ENCODE measurements at places on chromosomes 7 and 10.
A peak's percentile ranks its signal among the peaks of the same experiment; 100 is the strongest.

DNA sequence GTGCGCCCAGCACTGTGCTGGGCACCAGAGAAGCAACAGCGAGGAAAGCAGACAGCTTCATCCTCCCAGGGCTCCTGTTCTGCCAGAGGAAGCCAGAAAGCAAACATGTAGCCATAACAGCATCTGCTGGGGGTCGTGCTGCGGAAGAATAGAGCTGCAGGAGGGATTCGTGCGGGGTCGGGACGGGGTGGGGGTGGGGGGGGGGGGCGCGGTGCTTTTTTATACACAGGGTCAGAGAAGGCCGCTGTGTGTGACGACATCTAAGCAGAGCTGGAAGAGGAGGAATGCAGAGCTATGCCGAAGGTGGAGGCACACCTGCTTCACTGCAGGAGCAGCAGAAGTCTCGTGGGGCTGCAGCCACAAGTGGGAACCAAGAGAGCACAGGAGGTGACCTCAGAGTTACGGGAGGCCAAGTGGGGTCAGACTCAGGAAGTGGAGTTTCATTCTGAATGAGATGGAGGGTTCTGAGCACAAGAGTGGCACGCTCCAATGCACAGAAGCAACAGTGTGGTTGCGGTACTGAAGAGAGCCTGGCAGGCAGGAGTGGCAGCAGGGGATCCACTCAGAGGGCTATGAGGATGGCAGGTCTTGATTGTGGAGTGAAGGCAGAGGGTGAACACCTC lies 11.1 kb downstream of the PKD1L1 start:
- DNase-seq, result no peak

DNA sequence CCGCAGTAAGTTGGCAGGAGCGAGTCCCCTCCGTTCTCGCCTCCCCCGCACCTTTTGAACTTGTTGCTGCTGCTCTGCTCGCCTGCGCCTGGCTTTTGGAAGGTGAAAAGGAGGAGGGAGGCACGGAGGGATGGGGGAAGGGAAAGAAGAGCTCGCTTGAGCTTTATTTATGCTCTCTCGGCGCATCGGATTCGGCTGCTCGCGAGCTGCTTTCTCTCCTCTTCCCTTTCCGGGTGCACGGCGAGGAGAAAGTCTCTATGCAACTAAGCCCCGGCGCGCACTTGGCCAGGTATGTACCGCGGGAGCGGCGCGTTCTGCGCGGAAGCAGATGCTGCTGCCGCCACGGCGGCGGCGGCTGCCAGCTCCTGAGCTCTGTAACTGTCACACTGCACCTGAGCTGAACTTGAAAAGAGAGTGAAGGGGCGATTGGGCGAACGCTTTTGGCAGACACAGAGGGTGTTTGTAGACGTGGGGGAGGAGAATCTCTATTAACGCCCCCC lies 551 bp downstream of the KCND2 start:
- DNase-seq, result no peak

DNA sequence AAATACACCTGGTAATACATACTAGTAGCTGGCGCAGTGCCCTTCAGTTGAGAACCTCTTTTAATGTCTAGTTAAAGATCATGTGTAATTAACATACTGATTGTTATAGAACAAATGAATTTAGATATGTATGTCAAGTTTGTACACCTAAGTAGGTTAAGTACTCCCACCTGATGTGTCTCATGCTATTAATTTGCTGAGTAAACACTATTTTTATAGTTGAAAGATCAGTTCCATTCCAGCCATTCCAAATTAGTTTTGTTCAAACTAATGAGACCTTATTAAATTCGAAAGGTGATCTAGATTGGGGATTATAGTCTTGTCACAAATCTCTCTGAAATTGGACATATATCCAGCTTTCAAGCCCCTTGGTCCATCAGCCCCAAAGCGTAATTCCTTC lies 710.0 kb downstream of the LRMDA start:
- no peak for DNase-seq

- DNase-seq, result no peak
Measured at GRCh38 chr7:149732111-149732561, 41.3 kb downstream of the ZNF467 start.

DNA sequence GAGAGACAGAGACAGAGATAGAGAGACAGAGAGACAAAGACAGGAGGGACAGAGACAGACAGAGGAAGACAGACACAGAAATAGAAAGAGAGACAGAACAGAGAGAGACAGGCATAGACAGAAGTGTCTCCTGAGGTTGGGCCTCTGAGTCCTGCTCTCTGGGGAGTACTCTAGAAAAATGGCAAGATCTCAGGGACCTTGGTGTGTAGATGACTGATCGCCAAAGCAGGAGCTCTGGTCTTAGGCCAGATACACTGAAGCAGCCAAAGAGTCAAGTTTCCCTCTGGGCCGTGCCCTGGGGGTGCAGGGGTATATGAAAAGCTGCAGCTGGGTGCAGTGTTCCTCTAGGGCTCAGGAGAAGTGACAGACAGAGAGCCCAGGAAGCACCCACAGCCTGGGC lies 176.6 kb upstream of the TNS3 start:
- DNase-seq, result no peak

- DNase-seq, result no peak
Measured at GRCh38 chr10:89134963-89135362, 72.2 kb downstream of the CH25H start.

GRCh38 chr7:79298145-79298760 lies 155.2 kb downstream of the MAGI2 start:
- DNase-seq, result peak; percentile 51

DNA sequence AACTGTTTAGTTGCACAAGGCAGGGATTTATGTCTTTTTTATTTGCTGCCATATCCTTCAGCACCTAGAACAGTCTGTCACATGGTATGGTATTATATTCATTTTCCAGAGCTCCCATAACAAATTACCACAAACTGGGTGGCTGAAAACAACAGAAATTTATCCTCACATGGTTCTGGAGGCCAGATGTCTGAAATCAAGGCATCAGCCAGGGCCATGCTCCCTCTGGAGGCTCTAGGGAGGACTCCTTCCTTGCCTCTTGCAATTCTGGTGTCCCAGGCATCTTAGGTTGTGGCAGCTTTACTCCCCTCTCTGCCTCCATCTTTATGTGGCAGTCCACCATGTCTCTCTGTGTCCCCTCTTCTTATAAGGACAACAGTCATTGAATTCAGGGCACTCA lies 43.1 kb downstream of the MET start:
- DNase-seq, result no peak

DNA sequence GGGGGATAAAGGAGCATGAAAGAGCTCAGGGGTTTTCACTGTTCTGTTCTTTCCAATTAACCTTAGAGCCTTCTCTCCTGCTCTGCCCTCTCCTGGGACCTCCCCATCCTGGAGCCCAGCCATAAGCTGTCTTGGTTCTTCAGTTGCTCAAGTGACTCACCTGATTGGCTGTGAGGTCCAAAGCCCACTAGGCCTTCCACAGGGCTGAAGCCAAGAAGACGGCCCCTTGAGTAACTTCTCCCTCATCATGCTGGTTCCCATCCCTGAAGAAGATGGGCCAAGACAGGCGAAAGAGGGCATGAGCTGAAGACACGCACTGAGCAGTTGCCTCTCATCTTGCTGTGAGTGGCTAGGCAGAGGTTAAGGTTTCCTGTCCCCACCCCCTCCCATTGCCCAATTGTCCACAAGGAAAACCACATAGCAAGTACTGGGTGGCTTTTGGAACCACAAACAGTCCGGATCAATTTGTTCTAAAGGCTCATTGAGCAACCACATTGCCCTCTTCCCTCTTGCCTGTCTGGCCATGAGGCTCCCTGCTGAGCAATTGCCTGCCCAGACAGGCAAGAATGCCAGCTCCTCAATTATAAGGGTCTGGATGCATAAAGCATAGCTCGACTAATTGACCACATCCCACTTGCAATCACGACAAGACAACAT lies 43.9 kb upstream of the GPAM start:
- DNase-seq, result peak; percentile 97

DNA sequence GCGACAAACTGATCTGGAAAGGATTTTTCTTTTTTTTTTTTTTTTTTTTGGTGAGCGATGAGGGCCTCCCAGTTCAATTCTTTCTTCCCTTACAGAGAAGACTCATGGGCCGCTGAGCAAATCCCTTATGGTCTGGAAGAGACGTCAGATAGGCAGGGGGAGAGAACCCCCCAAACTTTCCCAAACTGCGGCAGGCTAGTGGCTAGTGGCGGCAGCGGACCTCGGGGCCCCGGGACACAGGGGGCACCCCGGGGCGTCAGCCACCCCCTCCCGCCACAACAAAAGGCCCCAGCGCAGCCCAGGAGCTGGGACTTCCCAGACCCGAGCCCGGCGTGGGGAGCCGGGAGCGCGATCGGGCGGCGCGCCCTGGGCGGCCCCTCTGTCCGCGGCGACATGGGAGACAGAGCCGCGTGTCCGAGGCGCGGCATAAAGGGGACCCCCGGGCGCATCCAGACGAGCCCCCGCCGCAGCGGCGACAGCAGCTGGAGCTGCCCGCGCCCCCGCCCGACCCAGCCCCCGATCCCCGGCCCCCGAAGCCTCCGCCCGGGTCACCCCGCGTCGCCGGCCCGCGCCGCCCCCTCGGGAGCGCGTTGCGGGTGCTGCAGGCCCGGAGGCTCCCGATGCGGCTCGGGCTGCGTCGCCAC lies 755 bp downstream of the FAM171A1 start:
- no peak for DNase-seq

GRCh38 chr7:124031919-124032318 lies 948 bp downstream of the TMEM229A start:
- no peak for DNase-seq

DNA sequence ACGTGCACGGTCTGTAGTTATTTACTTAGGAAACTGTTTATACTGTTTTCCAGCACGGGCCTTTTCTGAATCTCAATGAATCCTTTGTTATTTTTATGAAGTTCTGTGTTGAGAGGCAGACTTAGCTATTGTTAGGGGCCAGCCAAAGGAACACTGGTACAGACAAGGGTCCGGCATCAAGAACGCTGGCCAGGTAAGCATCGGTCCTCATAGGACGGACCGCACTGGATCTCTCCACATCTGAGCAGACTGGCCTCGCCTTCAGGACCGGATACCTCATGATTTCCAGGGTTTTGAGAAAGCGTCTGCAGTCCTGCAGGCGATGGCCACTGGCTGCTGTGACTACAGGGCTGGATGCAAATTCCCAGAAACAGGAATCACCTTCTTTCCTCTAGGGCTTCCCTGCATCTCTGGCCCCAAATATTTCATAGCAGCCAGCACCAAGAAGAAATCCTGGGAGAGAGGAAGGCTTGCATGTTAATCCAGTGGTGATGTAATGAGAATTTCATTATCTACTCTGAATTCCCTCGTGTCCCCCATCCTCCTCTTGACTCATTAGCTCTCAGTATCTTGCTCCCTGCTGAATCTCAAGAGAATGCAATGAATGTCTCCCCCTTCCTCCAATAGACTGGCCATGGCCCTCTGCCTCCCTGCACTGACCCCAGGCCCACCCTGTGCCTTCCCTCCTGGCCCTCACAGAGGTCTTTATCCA lies 325.4 kb upstream of the NPVF start:
- no peak for DNase-seq

DNA sequence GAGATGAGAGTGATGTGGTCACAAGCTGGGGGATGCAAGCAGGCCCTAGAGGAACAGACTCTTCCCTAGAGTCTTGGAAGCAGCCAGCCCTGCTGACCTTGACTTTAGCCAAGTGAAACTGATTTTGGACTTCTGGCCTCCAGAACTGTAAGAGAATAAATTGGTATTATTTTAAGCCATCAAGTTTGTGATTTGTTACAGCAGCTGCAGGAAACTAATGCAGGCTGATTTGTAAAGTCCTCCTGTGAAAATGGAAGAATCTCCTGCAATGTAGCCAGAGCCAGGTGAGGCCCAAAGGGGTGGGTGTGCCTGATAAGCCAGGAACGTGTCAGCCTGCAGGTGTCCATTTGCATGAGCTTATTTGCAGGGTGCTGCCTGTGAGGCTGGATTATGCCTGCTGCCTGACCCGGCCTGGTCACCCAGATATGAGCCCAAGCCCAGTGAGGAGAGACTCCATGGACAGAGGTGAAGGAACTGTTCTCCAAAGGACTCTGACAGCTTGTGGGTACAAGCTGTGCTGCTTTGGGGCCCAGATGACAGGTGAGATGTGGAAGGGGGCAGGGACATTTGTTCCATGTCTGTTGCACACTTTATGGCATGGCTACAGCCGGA lies 24.6 kb upstream of the PLEKHA1 start:
- DNase-seq, result no peak

- DNase-seq, result peak; percentile 23
Measured at GRCh38 chr7:128459394-128459878, 3.8 kb downstream of the HILPDA start.

GRCh38 chr7:47128700-47129099 lies 453.2 kb downstream of the TNS3 start:
- no peak for DNase-seq

- DNase-seq, result no peak
Measured at GRCh38 chr10:35092851-35093250, 2.7 kb upstream of the CUL2 start.

GRCh38 chr10:129502448-129502847 lies 35.4 kb downstream of the MGMT start:
- no peak for DNase-seq

DNA sequence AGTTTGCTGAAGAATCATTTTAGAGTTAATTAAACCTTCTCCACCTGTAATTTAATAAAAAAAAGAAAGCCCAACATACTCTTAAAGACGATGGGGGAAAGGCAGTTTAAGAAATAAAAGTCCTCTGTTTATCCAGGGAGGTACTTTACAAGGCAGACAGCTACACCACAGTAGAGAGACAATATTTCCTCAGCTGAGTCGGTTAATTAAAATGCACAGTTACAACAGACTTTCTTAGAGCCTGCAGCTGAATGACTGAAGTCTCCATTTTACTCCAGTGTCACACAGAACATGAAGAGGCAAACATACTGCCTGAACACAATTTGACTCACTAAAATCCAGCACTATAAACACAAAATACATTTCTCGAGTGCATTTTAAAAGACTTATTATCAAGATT lies 15.1 kb downstream of the LRRTM3 start:
- no peak for DNase-seq

GRCh38 chr7:88363249-88363648 lies 56.6 kb upstream of the STEAP4 start:
- DNase-seq, result no peak

DNA sequence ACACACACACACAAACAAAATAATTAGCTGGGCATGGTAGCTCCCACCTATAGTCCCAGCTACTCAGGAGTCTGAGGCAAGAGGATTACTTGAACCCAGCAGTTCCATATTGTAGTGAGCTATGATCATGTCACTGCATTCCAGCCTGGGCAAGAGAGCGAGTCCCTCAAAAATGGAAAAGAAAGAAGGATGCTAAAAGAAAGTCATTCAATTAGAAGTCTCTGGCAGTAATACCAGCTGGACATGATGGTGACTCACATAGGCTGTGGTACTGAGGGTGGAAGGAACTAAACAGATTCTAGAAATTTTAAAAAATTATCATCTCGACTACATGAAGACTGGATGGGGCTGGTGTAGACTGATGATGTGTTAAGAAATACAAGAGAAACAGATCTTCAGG lies 385.3 kb downstream of the ETV1 start:
- DNase-seq, result no peak

GRCh38 chr10:102419269-102420180 lies 940 bp upstream of the PSD start:
- no peak for DNase-seq
